Muscle of arm (tissue), 14 donors: ENCODE measurements at places on chromosomes 12 and 14. TPM values are rescaled to one million over a fixed set of nuclear protein-coding genes. Genes with fewer than 3 reads are reported as not detected.

Gene TAS2R7
- not detected for polyA plus RNA-seq

Gene RASSF9
- 4.9 TPM for polyA plus RNA-seq

Gene RFX4
- polyA plus RNA-seq, result 0.25 TPM

Gene COX8C
- polyA plus RNA-seq, result not detected

DNA sequence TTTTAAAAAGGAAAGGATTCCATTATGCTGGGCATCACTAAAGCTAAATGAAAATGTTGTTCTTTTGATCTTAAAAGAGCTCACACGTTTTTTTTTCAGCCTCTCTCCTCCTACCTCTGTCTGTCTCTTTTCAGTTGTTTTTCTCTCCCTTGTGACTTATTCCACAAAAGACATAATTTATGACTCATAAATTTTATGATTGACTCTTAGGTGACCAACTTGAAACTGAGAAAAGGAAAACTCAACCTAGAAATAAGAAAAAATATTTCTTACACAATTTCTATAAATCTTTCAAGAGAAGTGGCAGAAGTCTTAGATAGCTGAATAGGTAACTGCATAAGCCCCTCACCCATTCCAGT is 227.7 kb upstream of the DDHD1 start:
- DNase-seq, result no peak

GRCh38 chr12:89762498-89763170 is 54.0 kb upstream of the ATP2B1 start:
- no peak for DNase-seq

GRCh38 chr12:58500399-58500798 is 419.9 kb downstream of the LRIG3 start:
- no peak for DNase-seq

Gene EDDM3A
- polyA plus RNA-seq, result not detected

GRCh38 chr14:100610511-100611217 is 23.4 kb upstream of the BEGAIN start:
- no peak for DNase-seq

DNA sequence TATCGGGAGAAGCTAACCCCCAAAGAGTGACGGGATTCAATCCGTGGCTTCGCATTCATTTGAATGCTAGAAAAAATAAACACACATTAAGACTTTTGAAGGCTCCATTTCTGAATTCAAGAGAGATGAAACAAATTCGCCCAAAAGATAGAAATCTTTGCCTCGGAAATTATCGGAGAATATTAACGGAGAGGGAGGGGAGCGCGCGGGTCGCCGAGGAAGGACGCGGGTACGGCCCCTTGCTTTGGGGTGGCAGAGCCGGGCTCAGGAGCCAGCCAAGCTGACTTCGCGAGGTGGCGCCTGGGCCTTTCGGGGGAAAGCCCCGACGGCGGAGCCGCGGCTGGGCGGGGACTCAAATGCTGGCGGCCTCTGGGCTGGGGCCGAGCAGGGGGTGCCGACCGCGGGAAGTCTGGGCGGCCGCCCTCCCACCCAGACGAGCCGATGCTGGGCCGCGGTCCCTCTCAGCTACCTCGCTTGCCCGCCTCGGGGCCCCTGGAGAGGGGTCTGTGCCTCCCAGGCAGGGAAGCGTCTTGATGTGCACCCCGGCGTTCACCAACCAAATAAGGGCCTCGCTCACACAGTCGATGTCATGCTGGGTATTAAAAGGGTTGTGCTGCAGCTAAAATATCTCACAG is 14.7 kb downstream of the NKX2-1 start:
- DNase-seq, result no peak
